ENCODE measurements at places on chromosomes 3 and 15. TPM values are rescaled to one million over a fixed set of nuclear protein-coding genes. Genes with fewer than 3 reads are reported as not detected.

The CHRNA3 gene
- total RNA-seq = 0.31 TPM

The GOLGA6L9 gene
- 5.3 TPM for total RNA-seq

The FHIT gene
- total RNA-seq = 3.6 TPM

The ISY1 gene
- 16.8 TPM for total RNA-seq

- DNase-seq = no peak
Observed at GRCh38 chr3:191136347-191136746, 62.7 kb upstream of the OSTN start.

GRCh38 chr3:136186846-136187245 is 9.3 kb downstream of the MSL2 start:
- DNase-seq = no peak

The ANKRD34C gene
- total RNA-seq = not detected

- DNase-seq = no peak
Observed at GRCh38 chr3:18237251-18238005, 187.7 kb downstream of the SATB1 start.

GRCh38 chr3:63951492-63952247 is 39.5 kb upstream of the SCAANT1 start:
- no peak for DNase-seq

DNA sequence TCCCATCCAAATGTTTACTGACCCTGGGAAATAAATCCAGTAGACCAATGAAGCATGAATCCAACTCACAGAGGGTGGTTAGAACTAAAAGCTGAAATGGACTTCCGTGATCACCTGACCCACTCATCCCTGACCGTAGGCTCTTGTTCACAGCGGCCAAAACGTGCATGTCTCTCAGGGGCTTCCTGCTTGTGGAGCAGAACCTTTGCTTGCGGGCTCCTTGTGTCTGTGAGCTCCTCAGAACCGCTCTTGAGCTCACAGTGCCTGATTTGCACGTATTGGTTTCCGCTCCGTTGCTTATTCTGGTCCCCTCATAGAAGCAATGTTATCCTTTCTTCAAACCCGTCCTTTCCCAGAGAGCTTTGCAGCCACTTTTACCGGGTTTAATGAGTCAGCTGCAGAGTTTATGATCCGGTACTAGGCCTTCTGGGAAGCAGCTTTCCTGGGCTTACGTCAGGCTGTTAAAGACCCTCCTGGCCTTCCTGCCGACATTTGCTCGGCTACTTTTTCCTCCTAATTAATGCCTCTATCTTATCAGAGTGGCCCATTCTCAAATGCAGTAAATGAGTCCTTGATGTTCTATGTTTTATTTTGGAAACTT is 35.4 kb downstream of the LIPC start:
- no peak for DNase-seq

DNA sequence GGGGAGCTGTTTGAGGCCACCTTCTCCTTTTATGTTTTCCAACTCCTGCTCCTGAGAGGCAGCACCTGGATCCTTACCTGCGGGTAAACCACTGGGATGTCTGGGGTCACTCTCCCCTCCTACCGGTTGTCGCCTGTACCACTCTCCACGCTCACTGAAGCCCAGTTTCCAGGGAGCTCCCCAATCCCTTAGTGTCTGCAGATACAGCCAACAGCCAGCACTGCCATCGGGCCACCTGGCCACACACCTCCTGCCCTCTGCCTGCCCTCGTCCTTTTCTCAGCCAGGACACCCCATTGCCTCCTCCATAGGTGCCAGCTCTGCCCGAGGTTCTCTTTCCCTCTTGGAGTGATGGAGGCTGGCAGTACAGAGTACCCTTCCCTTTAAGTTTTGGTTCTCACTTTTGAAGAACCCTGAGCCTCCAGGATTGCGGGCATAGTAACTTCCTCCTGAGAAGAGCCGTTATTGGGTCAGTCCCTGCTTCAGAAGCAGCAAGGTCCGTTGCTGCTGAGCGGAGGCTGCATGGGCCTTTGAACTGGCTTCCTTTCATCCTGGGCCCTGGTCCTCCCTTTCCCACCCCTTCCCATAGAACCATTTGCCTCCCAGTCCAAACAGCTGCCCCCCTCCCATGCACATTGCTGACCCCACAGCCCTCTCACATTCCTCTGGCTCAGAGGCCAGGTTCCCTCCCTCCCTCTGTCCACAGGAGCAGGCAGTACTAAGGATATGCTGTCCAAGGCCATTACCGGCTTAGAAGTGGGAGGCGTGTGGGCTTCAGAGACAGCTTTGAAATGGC is 30.9 kb downstream of the ARNT2 start:
- no peak for DNase-seq

GRCh38 chr15:74548241-74548640 is 7.2 kb downstream of the ARID3B start:
- DNase-seq = no peak

GRCh38 chr15:90950676-90951075 is 4.0 kb upstream of the RCCD1 start:
- DNase-seq = no peak

DNA sequence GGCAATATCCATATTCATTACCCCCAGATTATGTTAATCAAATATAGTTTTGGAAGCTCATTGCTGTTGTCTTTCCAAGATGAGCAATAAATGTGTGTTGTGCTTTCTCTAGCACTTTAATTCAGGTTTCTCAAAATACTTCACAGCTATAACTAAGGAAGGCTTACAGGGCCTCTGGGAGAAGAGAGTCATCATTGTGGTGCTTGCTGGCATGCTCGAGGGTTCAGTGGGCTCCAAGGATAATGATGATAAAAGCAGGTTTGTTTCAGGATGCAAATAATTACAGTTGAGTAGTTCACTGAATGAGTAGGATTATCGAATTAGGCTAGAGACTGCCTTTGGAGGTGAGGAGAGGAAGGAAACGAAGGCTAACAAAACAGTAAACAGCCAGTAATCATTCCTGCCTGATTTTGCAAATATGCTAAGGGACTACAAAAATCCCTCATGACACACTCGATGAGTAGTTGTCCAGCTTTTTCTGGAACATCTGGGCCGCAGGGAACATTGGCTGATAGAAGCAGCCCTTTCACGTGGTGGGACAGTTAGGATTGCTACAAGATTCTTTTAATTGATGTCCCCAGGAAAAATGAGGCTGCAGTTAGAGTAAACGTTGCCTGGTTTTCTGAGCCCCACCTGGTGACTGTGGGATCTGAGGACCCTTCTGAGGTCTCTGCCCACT is 54.1 kb downstream of the SLC7A14 start:
- DNase-seq = no peak

- DNase-seq = no peak
Observed at GRCh38 chr3:103601666-103602065, 1166.9 kb downstream of the ZPLD1 start.

GRCh38 chr15:23055316-23055715 is 15.9 kb upstream of the TUBGCP5 start:
- DNase-seq = no peak

DNA sequence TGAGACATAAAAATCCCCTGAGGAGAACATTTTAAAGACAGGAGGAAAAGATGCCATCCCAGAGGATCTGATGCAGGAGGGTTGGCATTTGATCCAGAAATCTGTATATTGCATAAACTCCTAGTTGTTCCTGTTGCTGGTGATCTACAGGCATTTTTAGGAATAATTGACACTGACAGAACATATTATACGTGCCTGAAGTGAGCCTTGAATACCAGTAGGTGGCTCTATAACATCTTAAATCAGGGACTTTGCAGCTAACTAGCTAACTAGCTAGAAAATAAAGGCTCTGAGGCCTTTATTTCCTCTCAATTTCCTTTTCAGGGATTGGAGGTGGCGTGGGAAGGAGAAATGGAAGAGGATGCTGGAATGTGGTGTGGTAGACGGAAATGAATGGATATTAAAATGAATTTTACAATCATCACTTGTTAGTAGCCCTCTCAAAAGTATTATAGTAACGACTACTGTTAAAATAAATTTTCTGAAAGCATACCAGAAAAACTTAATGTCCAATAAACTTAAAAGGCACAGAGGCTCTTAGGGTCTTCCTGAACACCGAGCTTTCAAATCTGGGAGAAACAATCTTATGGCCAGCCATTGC is 73.8 kb upstream of the ZBED2 start:
- DNase-seq = no peak

The ZIC1 gene
- 15.6 TPM for total RNA-seq

The CGNL1 gene
- 5.3 TPM for total RNA-seq

DNA sequence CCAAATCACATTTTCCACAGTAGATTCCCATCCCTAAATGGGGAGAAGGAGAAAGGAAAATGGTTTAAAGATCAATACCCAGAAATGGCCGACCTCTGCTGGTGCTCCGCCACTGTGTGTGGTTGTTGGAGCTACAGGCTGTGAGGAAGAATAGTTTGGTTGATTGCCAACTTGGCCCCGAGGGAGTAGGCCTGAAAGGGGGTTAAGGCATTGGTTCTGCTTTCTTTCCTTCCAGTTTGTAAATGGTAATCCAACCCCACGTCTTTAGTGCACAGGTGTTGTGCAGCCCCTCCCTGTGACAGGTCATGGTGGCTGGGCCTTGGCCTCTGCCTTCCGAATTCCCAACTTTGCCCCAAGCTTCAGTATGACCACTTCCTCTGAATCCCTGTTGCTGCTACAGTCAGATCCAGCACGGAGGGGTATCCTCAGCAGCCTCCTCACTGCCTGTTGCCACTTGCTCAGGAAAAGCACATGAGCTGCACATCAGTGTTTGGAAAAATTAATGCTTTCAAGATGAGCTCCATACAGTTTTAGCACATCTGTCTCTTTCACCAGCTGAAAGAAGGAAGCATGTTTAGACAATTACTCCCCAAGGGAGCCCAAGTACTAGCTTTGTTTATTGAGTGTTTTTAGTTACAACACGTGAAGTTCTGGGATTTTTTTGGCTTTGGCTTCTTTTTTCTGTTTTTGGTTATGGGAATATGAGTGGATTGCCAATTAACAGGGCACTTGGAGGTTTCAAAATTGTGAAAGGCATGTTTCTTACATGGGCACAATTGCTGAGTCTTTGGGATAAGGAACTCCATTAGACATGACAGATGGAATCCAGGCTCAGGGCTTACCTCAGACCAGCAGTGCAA is 92.3 kb upstream of the ROPN1 start:
- DNase-seq = no peak

The C2CD4A gene
- 0.16 TPM for total RNA-seq

DNA sequence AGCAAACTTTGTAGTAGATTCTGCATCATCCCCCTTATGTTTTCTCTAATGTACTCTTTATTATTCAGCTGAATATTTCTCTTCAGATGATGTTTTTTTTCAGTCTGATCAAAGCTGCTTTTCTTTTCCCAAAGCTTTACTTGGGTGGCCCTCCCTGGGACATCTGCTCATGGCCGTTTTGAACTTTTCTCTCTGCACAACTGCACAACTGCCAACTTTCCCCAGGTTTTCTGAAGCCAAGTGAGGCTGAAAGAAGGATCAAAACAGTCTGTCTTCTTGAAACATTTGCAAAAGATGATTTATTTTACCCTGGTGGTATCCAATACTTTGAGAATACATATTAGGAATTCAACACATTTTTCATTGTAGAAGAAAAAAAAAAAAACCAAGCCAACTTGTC is 43.0 kb downstream of the GASK1A start:
- DNase-seq = no peak

The ARNT2 gene
- 56.6 TPM for total RNA-seq

DNA sequence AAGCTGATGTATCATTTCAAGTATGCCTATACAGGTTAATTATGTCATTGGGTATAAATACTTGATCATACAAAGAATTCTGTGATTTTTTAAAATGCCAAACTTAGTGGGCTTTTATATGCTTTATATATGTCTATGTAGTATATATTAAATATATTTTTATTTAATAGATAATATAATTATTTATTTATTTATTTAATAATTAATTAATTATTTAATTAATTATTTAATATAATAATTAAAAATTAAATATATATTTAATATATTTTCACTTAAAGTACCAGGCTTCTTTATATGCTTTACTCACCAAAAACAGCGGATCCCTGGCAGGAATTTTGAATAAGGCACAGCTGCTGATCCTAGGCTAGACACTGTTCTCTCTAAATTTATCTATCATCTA is 687.0 kb downstream of the VGLL3 start:
- no peak for DNase-seq

The HHLA2 gene
- total RNA-seq = not detected

DNA sequence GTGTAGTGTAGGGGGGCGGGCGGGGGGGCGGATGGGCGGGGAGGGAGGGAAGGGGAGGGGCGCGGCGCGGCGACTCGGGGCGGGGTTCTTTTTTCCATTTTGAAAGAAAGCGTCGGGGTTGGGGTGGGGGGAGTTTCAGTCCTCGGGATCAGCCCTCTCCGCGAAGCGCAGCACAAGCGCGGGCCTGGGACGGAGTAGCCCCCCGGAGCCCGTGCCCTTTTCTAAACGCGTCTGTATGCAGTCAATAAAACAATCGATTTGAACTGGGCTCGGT is 6.1 kb downstream of the ISLR2 start:
- no peak for DNase-seq

The TMC3 gene
- 0.47 TPM for total RNA-seq

Measured in occipital lobe (tissue), 3 donors.